Stimulated activated CD4-positive, alpha-beta T cell treated with anti-CD3 and anti-CD28 coated beads, Interleukin-12 subunit alpha, Interleukin-12 subunit beta, amount 100 ng/mL, for 4 hours (primary cell): ENCODE measurements at places on chromosomes 1 and 21.

- no peak for DNase-seq
Measured at GRCh38 chr1:56578138-56578962, 1.0 kb downstream of the PLPP3 start.

DNA sequence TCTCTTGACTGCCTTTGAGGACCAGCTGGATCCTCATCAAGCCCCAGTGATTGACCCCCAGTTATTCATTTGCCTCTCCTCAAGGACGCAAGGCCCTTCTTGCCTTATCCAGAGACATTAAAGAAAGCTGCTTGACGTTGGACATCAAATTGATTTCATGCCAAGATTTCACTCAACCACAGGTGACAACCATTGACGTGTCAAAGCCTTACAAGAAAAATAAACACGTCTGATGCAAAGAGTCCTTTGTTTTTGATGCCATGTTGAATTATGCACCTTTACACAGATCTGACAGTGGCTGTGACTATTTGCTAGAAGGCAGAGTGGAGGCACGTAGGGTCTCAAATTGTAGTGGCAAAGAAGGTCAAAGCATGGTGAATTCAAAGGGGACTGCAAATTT, 666.2 kb upstream of the CAMK1G start:
- no peak for DNase-seq

DNA sequence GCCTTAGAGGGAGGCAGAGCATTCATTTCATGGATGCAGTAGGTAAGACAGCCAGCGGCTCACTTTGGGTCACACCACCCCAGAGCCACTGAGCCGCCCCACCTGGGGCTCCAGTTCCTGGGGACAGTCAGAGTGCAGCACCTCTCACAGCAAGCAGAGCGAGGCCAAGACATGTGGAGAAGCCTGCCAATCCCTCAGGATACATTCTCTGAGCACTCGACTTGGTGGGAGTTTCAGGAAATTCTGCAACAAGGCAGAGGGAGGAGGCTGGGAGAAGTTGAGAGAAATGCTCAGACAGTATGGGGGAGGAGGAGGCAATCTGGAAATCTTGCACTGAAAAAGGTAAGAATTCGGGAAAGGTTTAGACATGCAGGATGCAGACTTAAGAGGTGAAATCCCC, 60.8 kb upstream of the WLS start:
- DNase-seq = no peak

- no peak for DNase-seq
Measured at GRCh38 chr21:45523411-45524101, 18.7 kb downstream of the SLC19A1 start.

GRCh38 chr1:9767964-9768668, 55.6 kb downstream of the CLSTN1 start:
- DNase-seq = no peak

GRCh38 chr1:87956072-87956471, 627.4 kb downstream of the LMO4 start:
- DNase-seq = no peak
